ENCODE measurements at places on chromosomes 3 and 15.

GRCh38 chr15:69513986-69514385 lies 61.4 kb downstream of the RPLP1 start:
- no peak for DNase-seq

- no peak for DNase-seq
Observed at GRCh38 chr3:154193000-154193615, 71.9 kb downstream of the ARHGEF26 start.

GRCh38 chr3:98967758-98968157 lies 66.3 kb upstream of the DCBLD2 start:
- no peak for DNase-seq

- DNase-seq, result no peak
Observed at GRCh38 chr3:105606016-105606415, 239.3 kb downstream of the ALCAM start.

DNA sequence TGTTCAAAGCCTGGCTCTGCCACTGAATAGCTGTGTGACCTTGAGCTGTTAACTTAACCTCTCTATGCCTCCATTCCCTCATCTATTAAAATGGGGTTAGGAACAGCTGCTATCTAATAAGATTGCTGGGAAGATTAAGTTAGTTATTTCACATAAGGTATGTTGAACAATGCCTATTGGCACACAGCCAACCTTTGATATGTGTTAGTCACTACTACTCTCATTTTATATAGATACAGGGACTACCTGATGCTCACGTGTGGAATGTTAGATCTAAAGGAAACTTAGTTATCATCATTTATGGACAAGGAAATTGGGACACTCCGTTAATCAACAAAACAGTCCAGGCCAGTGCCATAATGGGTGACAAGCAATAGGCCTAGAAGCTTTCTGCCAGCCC lies 332.4 kb upstream of the PPP2R3A start:
- DNase-seq, result no peak

DNA sequence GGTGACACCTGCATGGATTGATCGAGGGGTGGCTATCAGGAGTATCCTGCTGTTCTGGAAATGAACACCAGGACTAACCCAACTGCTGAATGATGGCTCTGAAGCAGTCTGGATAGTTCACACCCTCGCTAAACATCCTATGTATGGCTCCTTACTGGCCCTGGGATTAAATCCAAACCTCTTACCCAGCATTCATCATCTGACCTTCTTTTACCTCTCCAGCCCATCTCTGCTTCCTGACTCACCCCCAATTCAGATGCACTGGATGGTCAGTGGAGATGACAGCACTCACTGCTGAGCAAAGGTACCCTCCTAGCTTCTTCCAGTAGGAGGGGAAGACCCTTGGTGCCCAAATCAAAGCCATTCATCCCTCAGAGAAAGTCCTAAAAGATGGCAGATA lies 235.2 kb upstream of the TRIM42 start:
- DNase-seq, result no peak

DNA sequence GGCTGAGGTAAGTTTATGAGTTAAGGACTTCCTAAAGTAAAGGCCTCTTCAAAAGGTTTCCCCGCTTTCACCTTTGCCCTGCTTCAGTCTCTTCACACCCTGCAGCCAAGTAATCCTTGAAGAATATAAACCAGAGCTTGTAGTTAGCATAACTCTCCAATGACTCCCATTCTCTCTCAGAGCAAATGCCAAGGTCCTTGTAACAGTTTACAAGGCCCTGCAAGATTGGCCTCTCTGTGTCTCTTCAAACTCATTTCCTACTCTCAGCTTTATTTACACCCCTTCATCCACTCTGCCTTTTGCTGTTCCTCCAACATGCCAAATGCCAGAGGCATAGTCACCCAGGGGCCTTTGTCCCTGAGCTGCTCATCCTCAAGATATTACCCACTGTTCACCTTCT lies 60.5 kb upstream of the MME start:
- no peak for DNase-seq

DNA sequence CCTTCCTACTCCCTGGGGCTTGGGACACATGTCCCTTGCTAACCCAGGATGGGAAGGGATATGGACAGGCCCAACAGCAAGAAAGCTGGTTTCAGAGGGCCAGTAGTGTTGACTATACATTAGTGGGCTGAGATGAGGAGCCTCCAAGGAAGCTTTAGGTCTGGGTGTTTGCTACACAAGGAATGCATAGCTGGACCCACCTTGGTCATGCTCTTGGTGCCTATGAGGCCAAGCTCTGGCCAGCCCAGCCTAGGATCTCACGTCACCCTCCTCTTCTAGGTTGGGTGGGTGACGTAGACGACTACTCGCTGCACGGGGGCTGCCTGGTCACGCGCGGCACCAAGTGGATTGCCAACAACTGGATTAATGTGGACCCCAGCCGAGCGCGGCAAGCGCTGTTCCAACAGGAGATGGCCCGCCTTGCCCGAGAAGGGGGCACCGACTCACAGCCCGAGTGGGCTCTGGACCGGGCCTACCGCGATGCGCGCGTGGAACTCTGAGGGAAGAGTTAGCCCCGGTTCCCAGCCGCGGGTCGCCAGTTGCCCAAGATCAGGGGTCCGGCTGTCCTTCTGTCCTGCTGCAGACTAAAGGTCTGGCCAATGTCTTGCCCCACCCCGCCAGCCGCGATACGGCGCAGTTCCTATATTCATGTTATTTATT lies 653 bp upstream of the WDR6 start:
- DNase-seq, result no peak

GRCh38 chr15:57609805-57610529 lies 18.3 kb downstream of the MYZAP start:
- no peak for DNase-seq

GRCh38 chr3:170599091-170599490 lies 13.2 kb upstream of the SLC7A14 start:
- DNase-seq, result no peak

DNA sequence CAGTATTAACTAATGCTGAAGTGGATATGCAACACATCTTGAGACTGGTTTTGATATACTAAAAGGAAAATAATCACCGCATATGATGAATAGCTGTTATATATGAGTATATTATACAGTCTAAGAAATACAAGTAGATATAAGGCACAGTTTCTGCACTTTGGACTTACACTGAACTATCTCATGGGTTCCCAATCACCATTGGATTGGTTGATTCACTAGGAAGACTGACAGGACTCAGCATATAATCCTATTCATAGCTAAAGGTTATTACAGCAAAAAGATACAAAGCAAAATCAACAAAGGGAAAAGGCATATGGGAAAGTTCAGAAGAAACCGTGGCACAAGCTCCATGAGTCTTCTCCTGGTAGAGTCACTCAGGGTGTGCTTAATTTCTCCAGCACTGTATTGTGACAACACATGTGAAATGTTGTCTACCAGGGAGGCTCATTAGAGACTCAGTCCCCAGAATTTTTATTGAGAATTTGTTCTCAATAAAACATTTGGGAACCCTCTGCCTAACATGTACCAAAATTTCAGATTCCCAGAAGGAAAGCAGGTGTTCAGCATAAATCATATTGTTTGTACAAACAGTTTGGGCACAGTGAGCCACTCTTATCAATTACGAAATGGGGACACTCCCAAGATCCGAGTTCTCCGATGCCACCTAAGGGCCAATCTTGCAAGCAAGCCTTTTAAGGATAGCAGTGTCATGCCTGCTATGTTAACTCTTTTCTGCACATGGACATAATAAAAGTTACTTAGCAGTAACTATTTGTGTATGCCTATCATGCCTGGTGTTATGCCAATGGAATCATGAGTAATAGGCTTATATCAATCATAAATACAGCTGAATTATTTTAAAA lies 26.8 kb downstream of the CMC1 start:
- DNase-seq, result no peak

DNA sequence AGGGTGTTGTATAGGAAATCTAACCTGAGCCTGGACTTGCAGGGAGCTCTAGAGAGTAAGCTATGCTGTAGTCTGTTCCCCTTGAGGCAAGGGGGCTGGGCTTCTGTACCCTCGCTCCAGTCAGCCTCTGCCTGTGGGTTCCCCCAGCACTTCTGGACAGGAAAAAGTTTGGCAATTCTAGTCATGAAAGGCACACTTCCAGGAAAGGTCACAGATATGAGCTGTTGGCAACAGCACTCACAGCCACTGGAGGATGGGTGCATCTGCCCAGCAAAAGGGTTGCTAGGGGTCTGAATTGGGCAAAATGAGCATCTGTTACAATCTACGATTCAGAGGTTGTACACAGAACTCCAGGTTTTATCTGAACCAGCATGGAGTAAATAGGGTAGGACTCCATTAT lies 281.2 kb downstream of the ERC2 start:
- DNase-seq, result no peak

- DNase-seq, result peak; percentile 90
Observed at GRCh38 chr3:51669241-51670052, 1.6 kb upstream of the TEX264 start.

- no peak for DNase-seq
Observed at GRCh38 chr3:120066634-120067033, 27.6 kb downstream of the GSK3B start.

- no peak for DNase-seq
Observed at GRCh38 chr15:77974098-77974414, 103.5 kb downstream of the TBC1D2B start.

DNA sequence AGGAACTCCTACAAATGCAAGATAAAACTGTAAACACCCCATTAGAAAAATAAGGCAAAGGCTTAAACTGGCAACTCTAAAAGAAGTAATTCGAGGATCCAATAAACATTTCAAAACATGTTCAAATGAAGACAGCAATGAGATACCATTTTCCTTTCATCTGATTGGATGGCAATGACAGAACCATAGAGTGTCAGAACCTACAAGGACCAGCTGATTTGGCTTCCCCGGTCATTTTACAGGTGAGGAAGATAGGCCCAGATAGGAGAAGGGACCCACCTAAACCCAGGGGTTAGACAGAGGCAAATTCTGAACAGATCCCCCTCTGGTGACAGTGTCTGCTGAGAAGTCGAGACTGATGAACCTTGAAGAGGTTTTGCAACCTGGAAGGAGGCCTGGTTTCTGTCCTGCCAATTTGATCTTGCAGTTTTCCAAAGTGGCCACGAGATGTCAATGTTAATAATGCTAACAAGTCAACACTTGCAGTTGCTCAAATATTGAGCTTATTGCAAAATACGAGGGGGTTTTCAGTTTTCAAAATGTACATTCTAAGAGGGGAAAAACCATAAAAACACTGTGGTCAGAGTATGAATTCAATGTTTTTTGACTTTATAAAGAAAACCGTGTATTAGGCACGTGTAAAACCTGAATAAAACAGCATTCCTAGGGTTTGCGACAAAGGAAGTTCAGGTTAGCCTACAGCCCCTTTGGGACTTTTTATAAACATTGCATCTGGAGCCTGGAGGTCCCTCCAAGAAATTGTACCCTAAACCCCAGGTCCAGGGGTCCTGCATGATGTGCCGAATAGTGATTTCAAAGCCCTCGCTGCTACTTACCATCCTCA lies 21.5 kb downstream of the CFAP161 start:
- peak; percentile 17 for DNase-seq

GRCh38 chr3:45442679-45443253 lies 54.4 kb downstream of the LARS2 start:
- DNase-seq, result no peak

DNA sequence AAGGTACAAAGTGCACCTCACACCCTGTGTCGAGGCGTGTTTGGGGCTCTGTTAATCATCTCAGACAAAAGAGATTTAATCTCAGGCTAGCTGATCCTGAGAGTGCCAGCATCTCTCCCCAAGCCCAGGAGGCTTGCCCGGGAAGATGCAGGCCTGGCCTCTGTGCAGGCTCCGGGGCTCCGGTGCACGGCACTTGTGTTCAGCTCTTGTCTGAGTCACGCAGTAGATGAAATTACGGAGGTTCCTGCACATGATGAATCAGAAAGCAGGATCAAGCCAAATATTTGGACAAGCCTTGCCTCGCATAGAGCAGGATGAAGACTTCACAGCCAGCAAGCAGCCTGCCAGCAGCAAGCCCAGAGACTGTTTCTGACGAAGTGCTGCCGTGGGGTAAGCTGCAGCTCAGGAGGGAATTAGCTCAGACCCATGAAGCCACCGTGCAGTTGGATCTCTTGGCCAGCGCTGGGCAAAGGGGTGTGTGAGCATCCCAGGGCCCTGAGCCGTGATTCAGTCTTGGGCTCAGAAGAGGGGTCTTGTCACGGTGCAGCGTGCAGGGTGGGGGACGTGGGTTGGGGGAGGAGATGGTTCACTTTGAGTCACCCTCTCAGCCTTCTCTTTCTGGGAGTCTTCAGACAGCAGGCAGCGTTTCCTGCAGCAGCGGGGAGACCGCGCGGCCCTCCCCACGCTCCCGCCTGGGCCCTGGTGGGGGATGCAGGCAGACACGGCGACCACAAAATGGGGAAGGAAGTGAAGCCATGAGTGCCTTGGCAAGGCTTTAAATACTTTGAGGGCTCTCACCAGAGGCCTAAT lies 89.2 kb upstream of the MEF2A start:
- peak; percentile 49 for DNase-seq

DNA sequence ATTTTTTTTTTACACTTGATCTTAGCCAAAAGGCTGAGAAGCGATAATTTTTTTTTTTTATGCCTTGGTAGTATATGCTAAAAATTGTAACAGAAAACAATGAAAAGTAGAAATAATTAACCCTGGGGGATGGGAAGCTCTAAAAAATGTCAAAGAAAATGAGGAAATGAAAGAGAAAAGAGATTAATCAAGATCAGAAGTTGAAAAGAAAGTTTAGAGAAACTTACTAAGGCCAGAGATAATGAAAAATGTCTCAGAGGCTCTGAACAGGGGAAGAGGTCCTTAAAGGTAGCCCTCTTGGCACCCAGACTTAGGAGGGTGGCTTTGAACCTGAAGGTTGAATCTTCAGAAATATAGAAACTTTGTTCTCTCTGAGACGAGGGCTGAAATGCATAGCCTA lies 58.6 kb upstream of the ZBED2 start:
- DNase-seq, result no peak

DNA sequence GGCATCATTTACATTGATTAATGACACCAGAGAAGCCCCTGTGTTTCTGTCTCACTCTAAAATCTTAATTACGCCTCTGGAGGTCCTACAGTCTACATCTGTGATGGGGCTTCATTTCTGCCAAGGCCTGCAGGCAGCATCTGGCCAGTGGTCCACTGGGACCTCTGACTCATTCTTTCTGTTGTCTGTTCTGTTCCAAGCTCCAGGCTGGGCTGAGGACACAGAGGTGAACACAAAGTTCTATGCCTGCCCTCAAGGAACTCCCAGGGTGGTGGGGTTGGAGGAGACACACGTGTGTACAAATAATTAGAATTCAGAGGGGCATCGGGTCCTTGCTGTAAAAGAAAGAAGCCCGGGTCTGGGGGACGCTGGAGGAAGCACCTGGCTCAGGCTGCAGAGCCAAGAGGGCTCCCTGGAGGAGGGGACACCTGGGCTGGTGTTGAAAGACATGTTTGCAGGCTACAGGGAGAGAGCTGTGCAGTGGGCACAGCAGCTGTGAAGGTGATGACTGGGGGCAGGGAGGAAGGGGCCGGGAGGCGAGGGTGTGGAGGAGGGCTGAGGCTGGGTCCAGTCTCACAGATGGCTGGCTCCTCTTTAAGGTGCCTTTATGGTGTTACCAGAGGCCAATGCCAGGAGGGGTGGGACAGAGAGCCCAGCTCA lies 103.3 kb upstream of the PRR23E start:
- no peak for DNase-seq

GRCh38 chr3:185114756-185115155 lies 38.1 kb downstream of the C3orf70 start:
- DNase-seq, result no peak
